ENCODE measurements at places on chromosomes 3 and 15.
A peak's percentile ranks its signal among the peaks of the same experiment; 100 is the strongest.

GRCh38 chr3:127354761-127355160 lies 66.9 kb upstream of the PRR20G start:
- no peak for DNase-seq

DNA sequence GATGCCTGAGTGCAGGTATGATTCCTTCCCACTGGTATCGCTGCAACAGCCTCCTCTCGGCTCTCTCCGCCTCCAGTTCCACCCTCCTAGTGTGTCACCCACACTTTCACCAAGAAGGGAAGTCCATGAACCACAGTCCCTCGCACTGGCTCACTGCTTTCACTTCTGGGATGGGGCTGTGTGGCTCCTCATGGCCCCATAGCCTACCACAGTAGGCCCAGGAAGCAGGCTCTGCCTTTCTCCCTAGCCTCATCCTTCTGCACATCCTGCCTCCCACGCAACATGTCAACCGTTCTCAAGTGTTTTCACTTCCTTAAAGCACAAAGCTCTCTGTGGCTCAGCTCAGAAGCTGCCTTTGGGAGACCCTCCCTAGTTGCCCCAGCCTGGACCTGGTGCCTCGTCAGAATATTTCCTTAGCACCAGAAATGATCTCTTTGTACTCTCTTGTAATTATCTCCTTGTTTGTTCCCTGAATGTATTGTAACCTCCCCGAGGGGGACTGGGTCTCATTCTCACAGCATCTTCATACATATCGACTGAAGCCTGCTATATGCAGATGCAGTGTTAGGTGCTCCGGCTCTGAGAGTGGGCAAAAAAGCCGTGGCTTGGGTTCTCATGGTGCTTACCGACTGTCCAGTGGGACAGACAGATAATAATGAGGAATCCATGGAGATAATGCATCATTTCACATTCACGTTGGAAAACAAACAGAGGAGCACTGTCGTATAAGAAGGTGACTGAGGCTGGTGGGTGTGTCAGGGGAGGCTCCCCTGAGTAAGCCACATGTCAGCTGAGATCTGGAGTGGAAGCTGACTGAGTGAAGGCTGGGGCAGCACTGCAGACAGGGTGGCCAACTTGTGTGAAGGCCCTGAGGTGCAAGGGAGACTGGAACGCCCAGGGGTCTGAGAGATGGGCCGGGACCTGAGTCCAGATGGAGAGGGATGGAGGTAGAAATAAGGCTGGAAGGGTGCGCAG lies 107.1 kb downstream of the DGKG start:
- DNase-seq: no peak

GRCh38 chr3:175356899-175357324 lies 497.8 kb downstream of the NAALADL2 start:
- no peak for DNase-seq

GRCh38 chr3:63470745-63471144 lies 181.7 kb upstream of the SNTN start:
- DNase-seq: no peak

GRCh38 chr3:63877737-63878393 lies 14.2 kb downstream of the ATXN7 start:
- no peak for DNase-seq

GRCh38 chr15:100713163-100713867 lies 110.9 kb downstream of the ASB7 start:
- DNase-seq: no peak

- DNase-seq: no peak
Observed at GRCh38 chr3:190076601-190077394, 43.9 kb downstream of the P3H2 start.

GRCh38 chr15:90934256-90934948 lies 683 bp upstream of the UNC45A start:
- DNase-seq: peak; percentile 83

DNA sequence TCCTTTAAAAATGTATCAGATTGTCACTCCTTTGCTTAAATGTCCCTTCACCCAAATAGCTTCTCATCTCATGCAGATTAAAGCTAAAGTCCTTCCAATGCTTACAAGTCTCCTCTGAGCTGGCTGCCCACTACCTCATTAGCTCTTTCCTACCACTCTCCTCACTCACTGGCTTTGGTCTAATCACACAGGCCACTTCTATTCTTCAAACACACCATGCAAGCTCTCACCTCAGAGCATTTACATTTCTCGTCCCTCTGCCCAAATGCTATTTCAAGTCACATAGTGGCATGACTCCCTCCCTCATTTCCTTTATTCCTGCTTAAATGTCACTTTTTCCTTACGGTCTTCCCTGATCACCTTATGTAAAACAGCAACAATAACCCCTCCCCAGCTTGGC lies 110.6 kb upstream of the CMC1 start:
- no peak for DNase-seq

GRCh38 chr15:95176794-95177577 lies 945.6 kb downstream of the MCTP2 start:
- no peak for DNase-seq

DNA sequence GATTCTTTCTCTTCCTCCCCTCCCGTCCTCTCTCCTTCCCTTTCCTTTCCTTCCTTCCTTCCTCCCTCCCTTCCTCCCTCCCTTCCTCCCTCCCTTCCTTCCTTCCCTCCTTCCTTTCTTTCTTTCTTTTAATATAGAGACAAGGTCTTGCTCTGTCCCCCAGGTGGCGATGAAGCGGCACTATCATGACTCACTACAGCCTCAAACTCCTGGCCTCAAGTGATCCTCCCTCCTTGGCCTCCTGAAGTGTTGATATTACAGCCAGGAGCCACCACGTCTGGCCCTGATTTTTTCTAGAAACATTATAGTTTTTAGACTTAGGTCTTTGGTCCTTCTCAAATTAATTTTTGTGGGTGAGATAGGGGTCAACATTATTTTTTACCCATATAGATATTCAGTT lies 15.5 kb downstream of the GRM2 start:
- DNase-seq: no peak

Data from mesothelial cell of epicardium (in vitro differentiated cells).